ENCODE measurements at places on chromosomes 11 and 22.
A peak's percentile ranks its signal among the peaks of the same experiment; 100 is the strongest.

DNA sequence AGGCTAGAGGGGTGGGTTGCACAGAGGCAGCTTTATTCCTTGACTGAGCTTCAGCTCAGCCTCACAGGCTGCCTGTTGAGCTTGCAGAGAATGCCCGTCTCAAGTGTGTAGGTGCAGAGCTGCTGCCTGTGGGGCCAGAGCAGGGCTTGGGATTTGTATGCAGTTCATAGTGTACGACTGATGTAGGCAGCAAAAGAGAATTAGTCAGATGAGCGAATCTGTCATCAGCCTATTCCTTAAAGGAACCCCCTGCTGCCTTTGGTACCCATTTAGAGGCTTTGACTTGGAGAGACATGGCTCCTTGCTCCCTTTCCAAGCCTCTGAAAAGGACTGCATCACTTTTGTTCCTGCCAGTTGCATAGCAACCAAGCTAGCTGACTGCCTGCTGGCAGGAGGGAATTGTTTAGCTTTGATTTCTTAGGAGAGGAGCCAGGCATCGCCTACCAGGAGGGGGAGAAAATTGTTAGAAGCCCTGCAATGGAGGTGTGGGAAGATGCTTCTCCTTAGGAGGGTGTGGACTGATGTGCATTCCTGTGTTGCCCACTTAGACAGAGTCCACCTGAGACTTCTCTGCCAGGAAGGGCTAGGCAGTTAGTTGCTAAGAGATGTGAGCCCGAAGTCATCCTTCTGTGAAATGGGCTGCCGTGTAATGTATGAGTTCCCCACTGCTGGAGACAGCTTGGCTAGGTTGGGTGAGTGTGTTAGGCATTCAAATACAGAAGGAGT is 10.9 kb downstream of the ACO2 start:
- DNase-seq = no peak

- DNase-seq = no peak
These were observed 2.9 kb downstream of the DENND6B start for GRCh38 chr22:50323900-50324299.

GRCh38 chr22:32528984-32529982 is 54.7 kb downstream of the FBXO7 start:
- peak; percentile 90 for DNase-seq

DNA sequence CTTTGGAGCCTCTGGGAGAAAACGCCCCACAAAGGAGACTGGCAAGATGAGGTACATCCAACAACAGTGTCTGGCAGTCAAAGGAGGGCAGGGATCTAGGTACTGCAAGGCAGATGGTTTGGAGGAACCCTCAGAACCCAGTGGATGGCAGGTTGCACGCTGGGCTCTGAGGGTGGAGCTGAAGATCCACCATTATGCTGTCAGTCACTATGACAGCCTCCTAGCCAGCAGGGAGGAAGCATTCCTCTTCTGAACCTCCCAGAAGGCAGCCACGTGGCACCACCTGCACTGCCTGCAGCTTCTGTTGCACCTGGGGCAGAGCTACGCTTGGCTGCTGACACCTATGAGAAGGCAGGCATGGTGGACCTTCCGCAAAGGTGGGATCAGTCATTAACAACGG is 40.2 kb downstream of the HTR3A start:
- DNase-seq = peak; percentile 21

GRCh38 chr11:73246303-73246702 is 25.8 kb upstream of the P2RY6 start:
- no peak for DNase-seq

DNA sequence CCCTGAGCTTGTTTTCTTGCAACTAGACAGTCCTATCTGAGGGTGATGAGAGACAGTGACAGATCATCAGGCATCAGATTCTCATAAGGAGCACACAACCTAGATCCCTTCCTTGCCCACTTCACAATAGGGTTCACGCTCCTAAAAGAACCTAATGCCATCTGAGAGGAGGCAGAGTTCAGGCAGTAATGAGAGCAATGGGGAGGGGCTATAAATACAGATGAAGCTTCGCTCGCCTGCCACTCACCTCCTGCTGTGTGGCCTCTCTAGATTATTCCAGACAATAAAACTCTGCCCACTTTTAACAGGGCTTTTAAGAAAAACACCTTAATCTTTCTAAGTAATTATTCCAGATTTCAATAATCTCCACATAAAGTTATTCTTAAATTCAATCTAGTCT is 43.9 kb upstream of the PAK1 start:
- DNase-seq = no peak

DNA sequence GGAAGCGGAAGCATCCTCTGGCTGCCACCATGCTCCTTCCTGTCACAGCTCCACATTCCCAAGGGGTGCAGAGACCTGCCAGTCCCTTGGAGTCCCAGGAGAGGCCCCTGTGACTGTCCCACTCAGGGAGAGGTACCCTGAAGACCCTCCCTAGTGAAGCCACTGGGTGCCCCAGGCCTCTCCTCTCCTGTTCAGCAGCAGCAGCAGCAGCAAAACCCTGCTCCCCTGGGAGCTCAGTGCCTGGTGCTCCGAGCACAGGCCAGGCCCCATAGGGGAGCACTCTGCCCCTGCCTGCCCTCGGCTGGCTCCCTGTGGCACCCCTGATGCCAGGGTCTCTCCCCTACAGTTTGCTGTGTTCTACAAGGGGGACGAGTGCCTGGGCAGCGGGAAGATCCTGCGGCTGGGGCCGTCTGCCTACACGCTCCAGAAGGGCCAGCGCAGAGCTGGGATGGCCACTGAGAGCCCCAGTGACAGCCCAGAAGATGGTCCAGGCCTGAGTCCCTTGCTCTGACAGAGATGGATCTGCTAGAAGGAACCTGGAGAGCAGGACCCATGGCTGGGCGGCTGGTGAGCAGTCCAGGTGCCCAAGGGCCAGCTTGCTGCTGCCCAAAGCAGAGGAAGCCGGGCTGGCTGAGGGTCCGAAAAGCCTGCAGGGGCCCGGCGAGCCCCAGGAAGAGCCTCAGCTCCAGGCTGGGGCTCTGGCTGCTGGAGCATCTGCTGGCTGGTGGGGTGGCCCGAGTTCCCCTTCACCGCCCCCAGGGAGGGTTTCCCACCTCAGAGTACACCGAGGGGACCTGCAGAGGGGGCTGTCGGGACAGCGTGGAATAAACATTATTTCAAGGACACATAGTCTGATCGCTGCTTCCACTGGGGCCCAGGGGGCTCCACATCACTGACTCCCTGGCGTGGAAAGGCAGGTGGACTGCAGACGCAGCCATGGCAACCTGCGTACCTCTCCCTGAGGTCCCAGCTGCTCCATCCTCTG is 21.3 kb downstream of the TRMU start:
- DNase-seq = no peak

- DNase-seq = no peak
These were observed 515.5 kb upstream of the ANO3 start for GRCh38 chr11:25816411-25816810.

- no peak for DNase-seq
These were observed 1.9 kb upstream of the CARD16 start for GRCh38 chr11:105046898-105047579.

GRCh38 chr11:47861728-47862127 is 13.6 kb upstream of the NUP160 start:
- DNase-seq = peak; percentile 70
